Sciatic nerve (tissue), 2 donors: ENCODE measurements at places on chromosomes 16 and 17. TPM values are rescaled to one million over a fixed set of nuclear protein-coding genes. Genes with fewer than 3 reads are reported as not detected.

The DNAI2 gene
- total RNA-seq: not detected

The CLEC19A gene
- 0.13 TPM for total RNA-seq

The WNT9B gene
- not detected for total RNA-seq

The RNU2-1 gene
- total RNA-seq: 9,260 TPM

The UTS2R gene
- not detected for total RNA-seq

The ZNF205 gene
- total RNA-seq: 12.3 TPM

The LRRC36 gene
- 1.5 TPM for total RNA-seq

The MYH2 gene
- not detected for total RNA-seq

The CHST5 gene
- total RNA-seq: 0.27 TPM

The C1QTNF8 gene
- total RNA-seq: not detected

The IGSF6 gene
- 9.1 TPM for total RNA-seq

The ZSCAN10 gene
- total RNA-seq: not detected

The SLC16A6 gene
- 1.1 TPM for total RNA-seq

The MT1G gene
- total RNA-seq: 2.5 TPM

The TMC7 gene
- 9.6 TPM for total RNA-seq
